Esophagus muscularis mucosa (tissue), 4 donors: ENCODE measurements at places on chromosomes 6 and 20. TPM values are rescaled to one million over a fixed set of nuclear protein-coding genes. Genes with fewer than 3 reads are reported as not detected.

The GABRR2 gene
- total RNA-seq = 0.46 TPM

DNA sequence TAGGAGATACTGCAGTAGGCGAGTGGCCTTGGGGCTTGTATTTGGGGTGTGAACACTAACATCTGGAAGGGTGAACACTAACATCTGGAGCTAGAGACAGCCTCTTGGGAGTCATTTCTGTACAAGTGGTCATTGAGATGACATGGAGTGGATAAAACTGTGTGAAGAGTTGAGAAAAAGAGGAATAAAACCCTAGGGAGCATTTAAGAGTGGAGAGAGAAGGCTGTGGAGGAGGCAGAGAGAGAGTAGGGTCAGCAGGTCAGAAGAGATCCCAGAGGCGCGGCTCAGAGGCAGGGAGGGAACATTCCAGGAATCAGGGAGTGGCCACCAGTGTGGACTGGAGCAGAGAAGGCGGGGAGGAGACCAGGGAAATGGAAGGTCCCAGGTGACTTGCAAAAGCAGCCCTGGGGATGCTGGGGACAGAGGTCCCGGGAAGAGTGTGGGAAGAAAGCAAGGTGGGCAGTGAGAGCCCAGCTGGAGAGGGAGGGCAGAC is 202.0 kb upstream of the RNF24 start:
- no peak overlapping the region for H3K4me3 ChIP-seq
- H3K27ac ChIP-seq = no peak overlapping the region
- DNase-seq = no peak
- H3K36me3 ChIP-seq = no peaks in the 10 kb centered on the region

DNA sequence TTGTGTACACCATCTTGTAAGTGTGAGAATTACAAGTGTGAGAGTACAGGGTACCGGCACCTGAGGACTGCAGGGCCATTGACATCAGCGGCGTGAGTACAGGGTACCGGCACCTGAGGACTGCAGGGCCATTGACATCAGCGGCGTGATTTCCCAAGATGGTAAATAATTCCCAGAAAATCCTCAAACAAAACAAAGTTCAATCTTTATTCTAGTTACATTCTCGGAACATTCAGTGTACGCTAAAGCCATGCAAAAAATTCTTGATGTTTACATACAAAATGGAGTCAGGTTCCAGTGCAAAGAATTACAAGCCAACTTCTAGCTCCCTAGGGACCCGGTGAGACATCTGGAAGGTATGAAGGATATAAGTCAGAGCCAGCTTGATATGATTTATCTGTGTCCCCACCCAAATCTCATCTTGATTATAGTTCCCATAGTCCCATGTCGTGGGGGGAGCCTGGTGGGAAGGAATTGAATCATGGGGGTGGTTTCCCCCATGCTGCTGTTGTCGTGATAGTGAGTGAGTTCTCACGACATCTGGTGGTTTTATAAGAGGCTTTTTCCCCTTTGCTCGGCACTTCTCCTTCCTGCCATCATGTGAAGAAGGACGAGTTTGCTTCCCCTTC is 172.7 kb downstream of the TTLL2 start:
- H3K27ac ChIP-seq = no peak overlapping the region
- no peak overlapping the region for H3K4me3 ChIP-seq
- H3K36me3 ChIP-seq = no peaks in the 10 kb centered on the region
- no peak for DNase-seq
- no peaks in the 10 kb centered on the region for H3K4me1 ChIP-seq

DNA sequence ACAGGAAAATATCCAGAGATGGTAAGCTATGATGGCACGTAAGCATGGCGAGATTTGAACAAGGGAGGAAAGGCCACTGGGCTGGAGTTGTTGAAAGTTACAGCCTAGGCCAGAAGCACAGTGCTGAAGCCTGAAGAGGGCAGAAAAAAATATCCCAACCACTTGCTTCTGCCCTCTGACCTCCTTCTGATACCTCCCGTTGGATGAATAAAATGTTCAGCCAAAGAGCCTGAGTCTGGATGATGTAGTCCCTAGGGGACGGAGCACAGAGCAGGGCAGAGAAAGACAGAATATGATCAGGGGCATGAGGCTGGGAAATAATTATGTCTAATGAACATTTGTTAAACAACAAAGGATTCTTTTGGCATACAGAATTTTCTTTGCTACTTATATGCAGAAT is 19.7 kb downstream of the KLHL31 start:
- no peak overlapping the region for H3K27ac ChIP-seq
- no peaks in the 10 kb centered on the region for H3K27me3 ChIP-seq
- H3K4me3 ChIP-seq = no peak overlapping the region
- no peaks in the 10 kb centered on the region for H3K36me3 ChIP-seq

- no peaks in the 10 kb centered on the region for H3K4me1 ChIP-seq
- H3K36me3 ChIP-seq = no peaks in the 10 kb centered on the region
- H3K4me3 ChIP-seq = no peak overlapping the region
- DNase-seq = no peak
- H3K27me3 ChIP-seq = no peaks in the 10 kb centered on the region
These were observed 169.4 kb downstream of the TAF4 start for GRCh38 chr20:61896058-61896961.

The IMPG1 gene
- not detected for total RNA-seq

GRCh38 chr20:1824181-1824580 is 71.0 kb upstream of the SIRPA start:
- H3K4me1 ChIP-seq = no peaks in the 10 kb centered on the region
- no peak overlapping the region for H3K4me3 ChIP-seq
- no peak overlapping the region for H3K27ac ChIP-seq
- H3K27me3 ChIP-seq = no peaks in the 10 kb centered on the region

DNA sequence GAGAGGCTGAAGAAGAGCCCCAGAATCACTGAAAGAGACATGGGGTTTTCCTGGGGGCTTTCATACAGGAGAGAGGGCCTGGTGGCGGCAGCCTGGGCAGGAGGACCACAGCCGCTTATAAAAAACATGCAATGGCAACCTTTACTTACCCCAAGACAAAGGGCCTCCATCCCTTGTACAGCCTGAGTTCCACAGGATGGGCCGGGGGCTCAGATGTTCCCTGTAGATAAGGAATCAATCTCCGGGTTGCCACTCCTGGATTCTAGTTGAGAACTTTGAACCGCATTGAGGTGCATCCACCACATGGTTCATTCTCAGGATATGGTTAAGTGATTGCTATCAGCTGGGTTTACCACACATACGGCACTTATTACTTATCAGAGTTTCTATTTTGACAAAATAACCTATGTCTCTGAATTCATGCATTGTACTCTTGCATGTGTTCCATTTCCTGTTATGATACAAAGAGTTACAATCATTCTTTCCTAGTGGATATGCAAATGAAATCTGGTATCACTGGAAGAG is 677.6 kb downstream of the KIF16B start:
- H3K4me1 ChIP-seq = no peaks in the 10 kb centered on the region
- no peak overlapping the region for H3K4me3 ChIP-seq
- no peaks in the 10 kb centered on the region for H3K27me3 ChIP-seq

The GLP1R gene
- not detected for total RNA-seq

The C6orf15 gene
- not detected for total RNA-seq

GRCh38 chr6:98843271-98844243 is 9.2 kb downstream of the POU3F2 start:
- no peak for DNase-seq
- H3K27me3 ChIP-seq = peaks cover 100% of the 10 kb centered on the region
- H3K4me1 ChIP-seq = peaks cover 54% of the 10 kb centered on the region
- no peak overlapping the region for H3K27ac ChIP-seq
- H3K36me3 ChIP-seq = no peaks in the 10 kb centered on the region

The SIRPB2 gene
- 6.6 TPM for total RNA-seq

- H3K4me1 ChIP-seq = peaks cover 18% of the 10 kb centered on the region
- no peak overlapping the region for H3K4me3 ChIP-seq
- H3K36me3 ChIP-seq = no peaks in the 10 kb centered on the region
- H3K27me3 ChIP-seq = no peaks in the 10 kb centered on the region
- no peak for DNase-seq
- no peak overlapping the region for H3K27ac ChIP-seq
These were observed 254.7 kb downstream of the GMPR start for GRCh38 chr6:16493112-16493511.

The LAMA4 gene
- total RNA-seq = 271 TPM

The INSM1 gene
- total RNA-seq = not detected

GRCh38 chr20:52476074-52476750 is 284.6 kb upstream of the ZFP64 start:
- H3K4me3 ChIP-seq = no peak overlapping the region
- no peaks in the 10 kb centered on the region for H3K36me3 ChIP-seq
- H3K27ac ChIP-seq = no peak overlapping the region
- no peaks in the 10 kb centered on the region for H3K4me1 ChIP-seq
- no peak for DNase-seq
- H3K27me3 ChIP-seq = no peaks in the 10 kb centered on the region

DNA sequence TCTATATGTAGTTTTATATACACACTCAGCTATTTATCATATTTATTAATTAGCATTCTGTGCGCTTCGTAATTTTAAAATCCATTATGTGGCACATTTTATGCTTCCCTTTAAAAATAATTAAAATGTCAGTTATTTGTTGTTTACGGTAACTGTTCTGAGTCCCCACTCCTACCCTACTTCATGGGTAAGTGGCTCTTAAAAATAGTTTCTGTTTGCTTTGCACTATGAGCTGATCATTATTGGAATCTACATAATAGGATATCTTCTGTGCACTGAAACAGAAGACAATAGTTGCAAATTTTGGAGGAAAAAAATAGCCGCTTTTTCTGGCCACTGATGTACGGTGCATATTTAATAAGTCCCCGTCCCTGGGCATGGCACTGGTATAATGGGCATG is 25.2 kb downstream of the LCA5 start:
- no peaks in the 10 kb centered on the region for H3K4me1 ChIP-seq
- no peaks in the 10 kb centered on the region for H3K27me3 ChIP-seq
- no peak overlapping the region for H3K4me3 ChIP-seq
- no peak for DNase-seq
- H3K36me3 ChIP-seq = peaks cover 11% of the 10 kb centered on the region

The CTCFL gene
- not detected for total RNA-seq

DNA sequence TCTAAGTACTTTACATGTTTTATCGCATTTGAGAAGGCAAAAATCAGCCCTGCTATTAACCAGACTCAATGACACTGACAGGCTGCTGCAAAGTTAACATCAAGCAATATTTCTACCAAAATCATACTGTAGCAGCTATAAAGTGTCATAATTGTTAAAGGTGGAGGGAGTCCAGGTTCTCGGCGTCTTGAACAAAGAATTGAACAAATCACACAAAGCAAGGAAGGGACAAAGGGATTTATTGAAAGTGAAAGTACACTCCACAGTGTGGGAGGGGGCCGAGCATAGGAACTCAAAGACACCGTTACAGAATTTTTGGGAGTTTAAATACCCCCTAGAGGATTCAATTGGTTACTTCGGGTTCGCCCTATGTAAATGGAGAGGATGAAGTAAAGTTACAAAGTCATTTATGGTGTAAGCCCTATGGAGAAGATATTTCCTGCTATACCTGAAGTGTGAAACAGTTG is 12.9 kb upstream of the ZNF391 start:
- H3K4me3 ChIP-seq = peak overlapping the region; percentile 82
- no peak for DNase-seq
- H3K27me3 ChIP-seq = no peaks in the 10 kb centered on the region

DNA sequence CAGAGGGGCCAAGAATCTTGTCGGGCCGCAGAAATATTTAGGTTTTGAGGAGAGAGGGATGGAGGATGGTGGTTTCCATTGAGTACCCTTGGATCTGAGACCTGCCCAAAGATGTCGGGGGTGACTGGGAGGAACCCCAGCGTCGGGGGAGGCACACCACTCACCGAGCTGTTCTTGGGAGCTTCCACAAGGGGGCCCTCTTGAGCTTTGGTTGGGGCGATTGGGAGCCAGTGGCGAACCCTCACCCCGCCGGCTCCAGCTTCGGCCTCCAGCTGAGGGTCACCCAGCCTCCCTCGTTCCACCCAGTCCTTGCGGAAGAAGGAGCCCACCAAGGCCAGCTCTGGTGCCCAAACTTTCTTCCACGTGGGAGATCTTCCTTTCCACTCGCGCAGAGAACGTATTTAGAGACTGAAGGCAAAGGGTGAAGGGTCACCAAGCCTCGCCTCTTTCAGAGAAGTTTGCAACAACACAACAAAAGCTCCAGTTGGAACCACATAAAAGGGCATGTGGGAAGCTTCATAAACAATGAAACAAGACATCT is 33.6 kb downstream of the APCDD1L start:
- no peak overlapping the region for H3K4me3 ChIP-seq
- no peaks in the 10 kb centered on the region for H3K36me3 ChIP-seq
- no peak overlapping the region for H3K27ac ChIP-seq
- H3K4me1 ChIP-seq = peaks cover 7% of the 10 kb centered on the region
- H3K27me3 ChIP-seq = no peaks in the 10 kb centered on the region

The HTR1B gene
- 2.6 TPM for total RNA-seq

The TNF gene
- not detected for total RNA-seq

GRCh38 chr6:110363748-110364147 is 5.6 kb upstream of the METTL24 start:
- DNase-seq = no peak
- peaks cover 40% of the 10 kb centered on the region for H3K4me1 ChIP-seq

The ITPR3 gene
- 21.4 TPM for total RNA-seq

The NRSN1 gene
- total RNA-seq = 0.83 TPM

DNA sequence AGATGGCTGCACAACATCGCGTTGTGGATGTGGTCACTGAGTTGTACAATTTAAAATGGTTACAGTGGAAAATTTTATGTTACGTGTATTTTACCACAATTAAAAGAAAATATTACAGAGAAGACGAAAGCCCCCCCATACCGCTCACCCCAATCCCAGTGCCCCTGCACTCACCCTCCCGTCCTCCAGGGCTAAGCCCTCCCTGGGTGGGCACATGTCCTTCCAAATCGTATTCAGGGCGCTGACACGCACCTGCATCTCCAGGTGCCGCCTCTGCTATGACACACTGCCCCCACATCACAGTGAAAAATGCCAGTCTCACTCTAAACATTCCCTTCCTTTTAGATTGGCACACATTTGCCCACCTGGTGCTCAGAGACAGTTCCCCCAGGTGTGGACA is 49.4 kb downstream of the PSMG4 start:
- no peak overlapping the region for H3K4me3 ChIP-seq
- no peaks in the 10 kb centered on the region for H3K27me3 ChIP-seq
- no peak overlapping the region for H3K27ac ChIP-seq
- DNase-seq = no peak

- peak; percentile 91 for DNase-seq
- H3K27ac ChIP-seq = peak overlapping the region; percentile 79
- no peak overlapping the region for H3K4me3 ChIP-seq
- H3K4me1 ChIP-seq = peaks cover 56% of the 10 kb centered on the region
- H3K27me3 ChIP-seq = no peaks in the 10 kb centered on the region
- H3K36me3 ChIP-seq = no peaks in the 10 kb centered on the region
These were observed 95.0 kb downstream of the THBS2 start for GRCh38 chr6:169158691-169159090.

- DNase-seq = no peak
- H3K36me3 ChIP-seq = no peaks in the 10 kb centered on the region
- no peak overlapping the region for H3K27ac ChIP-seq
- no peak overlapping the region for H3K4me3 ChIP-seq
- no peaks in the 10 kb centered on the region for H3K4me1 ChIP-seq
These were observed 108.2 kb upstream of the LOC128125822 start for GRCh38 chr6:63464060-63464459.

- H3K4me1 ChIP-seq = no peaks in the 10 kb centered on the region
- no peak overlapping the region for H3K27ac ChIP-seq
- H3K36me3 ChIP-seq = no peaks in the 10 kb centered on the region
- no peaks in the 10 kb centered on the region for H3K27me3 ChIP-seq
- no peak for DNase-seq
These were observed 298.8 kb upstream of the FERMT1 start for GRCh38 chr20:6421321-6422248.

- H3K27me3 ChIP-seq = no peaks in the 10 kb centered on the region
- H3K4me1 ChIP-seq = no peaks in the 10 kb centered on the region
- no peak for DNase-seq
- no peak overlapping the region for H3K4me3 ChIP-seq
- H3K27ac ChIP-seq = no peak overlapping the region
These were observed 7.2 kb downstream of the TPX2 start for GRCh38 chr20:31746068-31746878.
